ENCODE measurements at places on chromosomes 3 and 15.

- DNase-seq = no peak
These were observed 21.7 kb upstream of the CCDC39 start for GRCh38 chr3:180700941-180701340.

DNA sequence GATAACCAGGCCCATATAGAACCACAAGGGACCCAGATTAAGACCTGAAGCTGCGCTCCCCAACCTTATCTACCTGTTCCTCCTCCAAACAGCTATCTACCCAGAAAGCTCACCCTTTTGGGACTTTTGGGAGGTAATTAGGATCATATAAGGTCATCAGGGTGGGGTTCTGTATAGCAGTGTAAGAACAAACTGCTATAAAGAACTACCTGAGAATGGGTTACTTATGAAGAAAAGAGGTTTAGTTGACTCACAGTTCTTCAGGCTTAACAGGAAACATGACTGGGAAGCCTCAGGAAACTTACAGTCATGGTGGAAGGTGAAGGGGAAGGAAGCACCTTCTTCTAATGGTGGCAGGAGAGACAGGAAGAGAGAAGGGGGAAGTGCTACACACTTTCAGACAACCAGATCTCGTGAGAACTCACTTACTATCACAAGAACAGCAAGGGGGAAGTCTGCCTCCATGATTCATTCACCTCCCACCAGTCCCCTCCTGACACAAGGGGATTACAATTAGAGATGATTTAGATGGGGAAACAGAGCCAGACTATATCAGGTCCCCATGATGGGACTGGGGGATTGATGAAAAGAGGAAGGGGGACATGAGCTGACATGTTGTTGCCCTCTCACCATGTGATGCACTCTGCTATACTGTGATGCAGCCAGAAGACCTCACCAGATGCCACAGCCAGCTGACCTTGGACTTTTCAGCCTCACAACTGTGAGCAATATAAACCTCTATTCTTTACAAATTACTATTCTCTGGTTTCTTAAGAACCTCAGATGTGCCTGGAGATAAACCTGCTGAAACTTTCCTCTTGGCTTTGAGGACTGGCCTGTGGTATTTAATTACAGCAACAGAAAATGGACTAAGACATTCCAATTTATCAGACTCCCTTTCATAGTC is 15.3 kb upstream of the FMN1 start:
- DNase-seq = no peak

- DNase-seq = no peak
These were observed 18.6 kb downstream of the SAMD7 start for GRCh38 chr3:169929830-169930519.

DNA sequence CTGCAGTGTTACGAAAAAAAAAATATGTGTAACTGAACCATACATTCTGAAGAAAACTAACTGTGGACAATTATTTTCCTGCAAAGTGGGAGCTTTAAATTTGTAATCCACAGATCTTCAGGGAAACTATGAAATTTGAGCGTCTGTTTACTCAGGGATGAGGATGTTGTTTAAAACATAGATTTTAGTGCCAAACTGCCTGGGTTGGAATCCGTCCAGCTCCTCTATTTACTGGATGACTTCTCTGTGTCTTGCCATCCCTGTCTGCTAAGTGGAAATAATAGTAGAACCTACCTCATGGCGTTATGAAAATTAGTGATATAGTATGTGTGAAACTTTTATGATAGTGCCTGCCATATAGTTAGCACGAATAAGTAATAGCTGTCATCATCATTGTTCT is 666.5 kb downstream of the SQOR start:
- DNase-seq = no peak

- DNase-seq = no peak
These were observed 192.2 kb downstream of the NR1D2 start for GRCh38 chr3:24137334-24137733.

DNA sequence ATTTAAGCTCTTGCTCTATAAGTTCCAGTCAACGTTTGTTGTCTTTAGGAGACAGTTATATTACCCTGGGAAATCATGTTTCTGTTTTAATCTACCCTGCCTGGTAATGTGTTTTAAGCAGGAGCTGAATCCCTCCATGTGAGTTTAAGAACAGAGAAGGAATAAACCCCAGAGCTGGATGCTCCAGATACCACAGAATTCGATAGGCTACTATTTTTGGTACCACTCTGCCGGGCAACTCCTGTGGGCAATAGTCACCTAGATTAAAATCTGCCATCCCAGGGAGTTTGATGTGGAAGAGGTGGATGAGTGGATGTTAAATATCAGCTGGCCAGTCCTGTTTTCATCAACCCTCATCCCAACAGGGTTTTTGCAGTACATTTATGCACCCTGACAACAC is 20.4 kb downstream of the NUDT16 start:
- DNase-seq = no peak

- DNase-seq = no peak
These were observed 244.9 kb downstream of the FGF12 start for GRCh38 chr3:192482391-192482790.

GRCh38 chr3:33128706-33129105 is 14.9 kb downstream of the CRTAP start:
- DNase-seq = no peak

DNA sequence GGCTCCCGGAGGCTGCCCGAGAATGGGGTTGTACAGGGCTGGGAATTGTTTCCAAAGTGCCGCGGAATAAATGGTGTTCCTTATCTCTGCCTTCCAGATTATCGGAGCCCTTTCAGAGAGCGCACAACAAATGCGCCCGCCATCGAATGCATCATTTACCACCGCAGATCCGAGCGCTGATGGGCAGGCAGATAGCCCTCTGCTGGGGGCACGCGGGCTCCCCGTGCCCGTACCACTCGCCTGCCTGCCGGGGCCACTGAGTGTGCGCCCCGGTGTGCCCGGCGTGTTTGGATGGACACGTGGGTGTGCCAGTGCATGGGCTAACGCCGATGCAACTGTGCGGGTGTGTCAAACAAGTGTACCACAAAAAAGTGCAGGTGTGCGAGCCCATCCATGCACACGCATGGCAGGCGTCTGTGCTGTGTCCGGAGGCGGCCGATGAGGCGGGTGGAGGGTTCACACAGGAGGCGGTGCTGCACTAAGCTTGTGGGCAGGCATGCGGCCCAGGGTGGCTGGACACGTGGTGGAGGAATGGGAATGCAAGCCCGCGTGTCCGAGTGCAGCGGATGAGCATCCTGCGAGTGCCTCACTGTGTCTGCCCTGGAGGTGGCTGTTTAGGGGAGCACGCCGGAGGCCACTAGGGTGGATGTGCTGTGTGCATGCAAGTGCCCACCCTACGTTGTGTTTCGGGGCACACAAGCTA is 3.8 kb upstream of the GATA2 start:
- no peak for DNase-seq

DNA sequence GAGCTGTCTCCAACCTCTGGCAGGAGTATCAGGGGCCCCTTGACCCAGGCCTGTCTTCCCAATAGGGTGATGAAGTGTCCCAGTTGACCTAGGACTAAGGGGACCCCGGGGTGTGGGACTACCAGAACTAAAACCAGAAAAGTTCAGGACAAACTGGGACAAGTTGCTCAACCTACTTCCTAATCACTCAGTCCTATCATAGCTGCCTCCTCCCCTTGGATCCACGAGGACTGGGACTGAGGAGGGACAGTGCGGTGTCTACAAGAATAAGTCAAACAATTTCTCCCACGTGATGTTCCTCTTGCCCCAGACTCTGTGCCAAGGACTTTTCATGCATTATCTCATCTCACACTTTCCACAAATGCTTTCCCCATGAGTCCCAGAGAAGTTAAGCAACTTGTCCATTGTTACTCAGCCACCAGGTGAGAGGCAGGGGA is 49.4 kb upstream of the SLCO2A1 start:
- no peak for DNase-seq

DNA sequence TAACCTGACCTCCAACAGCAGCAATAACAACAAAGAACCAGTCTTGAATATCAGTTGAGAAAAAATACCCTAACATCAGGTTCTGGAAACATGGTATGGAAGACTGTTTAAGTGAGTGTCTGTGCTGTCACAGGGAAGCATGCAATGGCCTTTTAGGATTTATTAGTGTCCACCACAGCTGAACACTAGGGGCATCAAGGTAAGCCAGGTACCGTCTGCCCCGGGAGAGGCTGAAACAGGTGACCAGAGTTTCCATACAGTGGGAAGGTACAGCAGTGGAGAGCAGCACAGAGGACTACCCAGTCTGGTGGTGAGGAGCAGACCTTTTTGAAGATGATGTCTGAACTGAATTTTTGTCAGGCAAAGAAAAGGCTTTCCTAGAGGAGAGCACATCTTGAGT is 18.4 kb downstream of the ZDHHC23 start:
- no peak for DNase-seq

- DNase-seq = no peak
These were observed 2.1 kb upstream of the FURIN start for GRCh38 chr15:90866161-90866715.

All from activated CD8-positive, alpha-beta memory T cell treated with anti-CD3 and anti-CD28 coated beads for 48 hours (primary cell).